Foreskin melanocyte (primary cell): ENCODE measurements at places on chromosomes 1 and 21.

DNA sequence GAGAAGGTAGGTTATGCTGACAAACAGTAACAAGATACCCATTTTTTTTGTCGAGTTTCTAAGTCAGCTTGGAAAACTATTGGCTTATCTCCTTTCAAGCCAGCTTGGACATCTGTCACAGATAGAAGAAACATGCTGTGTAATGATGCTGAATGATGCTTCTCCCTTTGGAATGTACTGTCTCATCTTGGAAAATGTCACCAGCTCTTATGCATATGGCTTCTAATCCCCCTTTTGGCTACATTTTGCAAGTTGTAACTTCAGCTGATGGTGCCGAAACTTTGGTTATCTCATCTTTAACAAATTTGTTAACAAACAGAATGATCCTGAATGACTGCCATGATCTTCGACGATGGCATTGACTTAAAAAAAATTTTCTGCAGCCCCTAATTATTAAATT is 68.8 kb upstream of the ST6GALNAC3 start:
- no peak for DNase-seq

DNA sequence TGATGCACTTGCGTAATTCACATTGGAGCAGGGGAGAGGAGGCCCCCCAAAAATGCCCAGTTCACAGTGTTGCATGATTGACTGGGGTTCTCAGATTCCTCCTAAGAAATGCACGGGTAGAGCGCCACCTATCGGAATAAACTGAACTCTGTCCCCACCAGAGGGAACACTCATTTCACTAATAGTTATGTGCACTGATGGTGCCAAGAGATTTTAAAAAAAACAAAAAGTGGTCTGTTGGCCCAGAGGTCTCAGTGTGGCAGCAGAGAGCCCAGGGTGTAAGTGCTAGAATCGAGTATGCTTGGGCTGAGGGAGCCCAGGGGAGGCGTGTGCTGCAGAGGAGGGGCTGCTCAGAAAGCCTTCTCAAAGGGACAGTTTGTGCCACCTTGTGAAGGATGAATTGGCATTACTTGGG is 6.9 kb downstream of the PINK1 start:
- DNase-seq: no peak

GRCh38 chr1:171140401-171140800 is 44.7 kb upstream of the FMO2 start:
- no peak for DNase-seq

- no peak for DNase-seq
These were observed 460.5 kb downstream of the PTPRU start for GRCh38 chr1:29696656-29697390.

DNA sequence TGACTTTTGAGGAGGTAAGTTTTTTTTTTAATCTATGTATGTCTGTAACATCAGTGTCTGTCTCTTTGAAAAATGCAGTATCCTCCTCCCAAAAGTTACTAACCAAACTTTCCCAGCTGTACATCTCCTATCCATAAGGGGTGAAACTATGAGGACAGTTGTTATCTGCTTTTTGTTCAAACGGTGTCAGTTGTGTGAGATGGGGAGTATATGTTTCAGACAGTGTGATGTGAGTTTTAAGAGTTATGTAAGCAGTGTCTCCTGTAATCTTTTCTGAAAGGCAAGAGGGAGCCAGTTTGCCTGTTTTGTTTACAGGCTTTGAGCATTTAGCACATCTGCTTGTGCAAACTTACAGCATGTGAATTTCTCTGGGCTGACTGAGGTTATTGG is 34.8 kb upstream of the CACYBP start:
- DNase-seq: no peak

DNA sequence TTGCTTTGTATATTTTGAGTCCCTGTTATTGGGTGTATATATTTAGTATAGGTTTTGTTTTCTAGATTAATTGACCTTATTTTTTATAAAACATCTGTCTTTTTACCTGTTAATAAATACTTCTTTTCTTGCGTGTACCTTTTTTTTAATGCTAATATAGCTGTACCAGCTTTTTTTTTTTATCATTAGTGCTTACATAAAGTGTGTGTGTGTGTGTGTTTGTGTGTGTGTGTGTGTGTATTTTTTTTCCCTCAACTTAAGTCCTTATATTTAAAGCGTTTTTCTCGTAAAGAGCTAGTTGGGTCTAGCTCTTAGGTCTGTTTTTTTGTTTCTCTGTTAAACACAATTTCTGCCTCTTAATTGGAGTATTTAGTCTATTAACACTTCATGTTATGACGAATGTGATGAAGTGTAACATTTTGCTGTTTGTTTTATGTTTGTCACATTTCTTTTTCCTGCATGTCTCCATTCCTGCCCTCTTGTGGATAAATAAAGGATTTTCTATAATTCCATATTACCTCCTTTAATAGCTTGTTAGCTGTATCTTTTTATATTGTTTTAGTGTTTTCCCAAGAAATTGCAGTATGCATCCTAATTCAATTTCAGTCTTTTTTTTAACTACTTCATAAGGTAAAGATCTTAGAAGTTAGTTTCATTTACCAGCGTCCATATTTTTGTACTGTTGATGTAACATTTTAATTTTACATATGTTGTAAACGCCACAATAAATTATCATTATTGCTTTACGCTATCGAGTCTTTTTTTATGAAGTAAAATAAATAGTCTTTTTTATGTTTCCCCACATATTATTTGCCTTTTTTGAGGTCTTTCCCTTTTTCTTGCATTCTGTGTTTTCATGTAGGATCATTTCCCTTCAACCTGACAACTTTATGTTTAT is 4.3 kb downstream of the PRMT2 start:
- peak; percentile 50 for DNase-seq

DNA sequence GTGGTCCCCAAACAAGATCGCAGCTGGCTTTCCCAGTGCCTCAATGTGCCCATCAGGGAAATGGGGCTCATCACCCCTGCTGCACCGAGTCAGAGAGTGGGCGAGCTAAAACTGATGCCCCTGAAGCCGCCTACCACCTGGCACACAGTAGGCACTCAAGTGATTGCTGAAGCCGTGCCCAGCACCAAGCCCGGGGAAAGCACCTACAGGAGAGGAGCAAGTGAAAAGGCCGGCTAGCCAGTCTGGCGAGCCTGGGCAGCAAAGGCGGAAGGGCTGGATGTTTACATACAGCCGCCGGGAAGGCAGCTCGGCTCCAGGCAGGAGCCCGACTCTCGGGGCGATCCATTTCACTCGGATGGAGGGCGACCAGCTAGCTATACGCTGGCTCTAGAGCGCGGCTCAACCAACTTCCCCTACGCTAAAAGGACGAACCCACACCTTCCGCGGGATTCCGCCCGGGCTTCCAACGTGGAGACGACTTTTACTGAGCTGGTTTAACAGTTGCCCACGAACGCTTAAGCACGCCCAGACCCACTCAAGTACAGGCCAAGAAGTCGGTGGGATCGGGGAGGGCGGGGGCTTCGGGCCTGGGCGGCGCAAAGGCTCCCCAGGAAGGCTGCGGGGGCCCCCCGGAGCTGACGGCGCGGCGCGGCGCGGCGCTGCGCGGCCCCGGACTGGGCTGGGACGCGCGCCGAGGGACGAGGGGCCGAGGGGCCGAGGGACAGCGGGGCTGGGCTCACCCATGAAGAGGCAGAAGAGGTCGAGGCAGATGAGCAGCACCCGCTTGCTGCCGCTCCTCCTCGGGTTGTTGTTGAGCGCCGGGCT is 1.0 kb downstream of the PLPP3 start:
- peak; percentile 32 for DNase-seq

GRCh38 chr1:24910751-24911650 is 19.1 kb downstream of the RUNX3 start:
- peak; percentile 95 for DNase-seq

- peak; percentile 76 for DNase-seq
These were observed 7.6 kb downstream of the CYP4X1 start for GRCh38 chr1:47031059-47031458.
